Activated CD8-positive, alpha-beta T cell treated with anti-CD3 and anti-CD28 coated beads for 36 hours (primary cell): ENCODE measurements at places on chromosomes 16 and 17.

GRCh38 chr16:68528233-68528632, 10.9 kb upstream of the ZFP90 start:
- DNase-seq = no peak

GRCh38 chr17:64038331-64039105, 18.1 kb upstream of the ICAM2 start:
- no peak for DNase-seq

DNA sequence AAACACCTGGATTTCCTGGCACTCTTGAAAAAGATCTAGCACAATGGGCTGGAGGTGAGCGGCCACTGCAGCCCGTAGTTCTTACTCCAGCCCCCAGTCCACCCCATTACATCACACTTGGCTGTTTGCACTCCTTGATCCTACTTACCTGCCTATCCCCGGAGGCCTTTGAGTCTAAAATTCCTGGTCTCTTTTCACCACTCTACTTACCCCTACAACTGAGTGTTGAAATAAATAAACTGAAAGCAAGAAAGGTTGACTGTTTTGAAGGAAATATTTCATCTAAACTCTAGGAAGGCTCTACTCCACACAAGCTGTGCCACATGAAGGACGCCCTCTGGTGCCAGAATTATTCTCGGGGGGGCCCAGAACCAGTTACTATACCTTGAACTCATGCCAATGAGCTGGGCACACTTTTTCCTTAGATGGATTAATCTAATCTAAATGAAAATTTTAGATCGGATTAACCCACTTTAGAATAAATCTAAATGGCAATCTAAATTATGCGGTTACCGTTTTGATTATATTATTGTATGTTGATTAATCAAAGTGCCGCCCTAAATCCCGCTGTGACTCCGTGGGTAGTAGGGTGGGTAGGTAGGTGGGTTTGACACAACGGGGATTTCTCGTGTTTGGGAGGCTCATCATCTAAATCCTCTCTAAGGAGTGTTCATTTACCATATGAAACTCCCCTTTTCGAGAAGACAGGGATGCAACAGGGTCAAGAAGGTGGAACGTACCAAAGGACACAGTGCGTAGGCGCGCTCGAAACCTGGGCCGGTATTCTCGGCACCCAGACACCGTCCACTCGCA, 651 bp upstream of the EIF1 start:
- DNase-seq = peak; percentile 82

GRCh38 chr17:19986941-19987861, 9.6 kb upstream of the AKAP10 start:
- DNase-seq = no peak

DNA sequence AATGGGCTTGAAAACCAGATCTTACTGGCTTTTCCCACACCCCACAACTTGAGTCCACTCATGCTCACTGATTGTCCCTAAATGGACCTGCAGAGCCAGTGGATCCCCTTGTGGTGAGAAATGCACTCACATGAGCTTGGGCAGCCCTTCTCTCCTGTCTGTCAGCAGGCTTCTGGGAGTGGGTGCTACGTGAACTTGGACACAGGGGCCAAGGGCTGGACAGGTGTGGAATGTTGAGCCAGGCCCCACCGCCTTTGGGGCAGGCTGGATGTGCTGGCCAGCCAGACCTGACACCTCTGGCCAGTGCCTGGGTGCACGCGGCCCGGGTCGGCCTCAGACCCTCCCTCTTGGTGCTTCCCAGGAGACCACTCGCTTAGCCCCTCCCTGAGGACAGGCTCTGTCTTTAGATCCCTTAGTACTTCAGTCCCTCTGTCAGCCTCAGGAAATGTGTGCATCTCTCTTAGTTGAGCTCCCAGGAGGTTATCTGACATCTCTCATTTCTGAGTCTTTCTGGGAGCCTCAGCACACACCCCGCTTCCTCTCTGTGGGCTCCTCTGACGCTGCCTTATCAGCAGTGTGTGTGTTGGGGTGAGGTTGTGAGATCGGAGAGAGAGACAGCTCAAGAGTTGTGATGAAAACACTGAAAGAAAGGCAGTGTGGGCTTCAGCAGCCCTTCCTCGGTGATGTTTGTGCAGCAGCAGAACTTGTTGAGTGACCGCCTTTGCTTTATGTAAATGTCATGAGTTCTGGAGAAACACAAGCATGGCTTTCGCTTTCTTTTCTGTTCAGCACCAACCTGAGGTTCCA, 117.0 kb downstream of the RAB11FIP4 start:
- peak; percentile 81 for DNase-seq

DNA sequence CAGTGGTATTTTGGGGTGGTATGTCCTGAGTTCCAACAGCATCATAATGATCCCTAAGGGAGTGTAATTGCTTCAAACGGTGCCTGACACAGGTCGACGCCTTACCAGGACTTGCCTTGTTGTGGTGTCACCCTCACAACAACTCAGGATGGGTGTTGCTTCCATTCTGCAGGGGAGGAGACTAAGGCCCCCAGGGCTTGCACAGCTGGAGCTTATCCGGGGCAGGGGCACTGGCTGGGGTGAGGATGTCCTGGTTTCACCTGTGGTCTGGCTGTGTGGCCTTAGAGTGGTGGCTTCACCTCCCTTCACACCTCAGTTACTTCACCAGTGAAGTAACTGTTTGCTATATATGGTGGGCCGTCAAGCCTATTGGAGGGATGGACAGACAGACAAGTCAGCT, 23.3 kb downstream of the LLGL2 start:
- no peak for DNase-seq
